Urinary bladder (tissue), 4 donors: ENCODE measurements at places on chromosomes 4 and X.

DNA sequence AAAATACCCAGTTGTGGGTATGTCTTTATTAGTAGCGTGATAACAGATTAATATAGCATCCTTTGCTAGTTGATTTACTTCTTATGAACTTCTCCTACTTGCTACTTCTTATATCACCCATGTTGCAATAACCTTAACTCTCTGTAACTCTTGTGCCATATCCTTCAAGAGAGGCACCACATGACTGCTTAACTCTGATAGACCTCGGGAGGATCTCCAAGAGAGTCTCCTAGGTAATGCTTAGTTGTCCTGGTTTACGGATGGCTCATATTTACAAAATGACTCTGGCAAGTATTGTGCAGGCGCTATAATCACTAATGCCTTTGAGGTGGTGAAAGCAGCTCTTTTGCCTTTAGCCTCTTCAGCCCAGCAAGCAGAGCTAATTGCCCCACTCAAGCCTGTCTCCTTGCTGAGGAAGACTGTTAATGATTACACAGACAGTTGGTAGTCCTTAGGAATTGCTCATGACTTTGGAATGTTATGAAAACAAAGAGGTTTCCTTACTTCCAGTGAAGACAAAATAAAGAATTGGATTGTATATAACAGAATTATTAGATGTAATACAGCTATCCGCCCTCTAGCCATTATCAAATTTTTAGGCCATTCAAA, 1305.8 kb downstream of the PCDH7 start:
- DNase-seq = no peak

DNA sequence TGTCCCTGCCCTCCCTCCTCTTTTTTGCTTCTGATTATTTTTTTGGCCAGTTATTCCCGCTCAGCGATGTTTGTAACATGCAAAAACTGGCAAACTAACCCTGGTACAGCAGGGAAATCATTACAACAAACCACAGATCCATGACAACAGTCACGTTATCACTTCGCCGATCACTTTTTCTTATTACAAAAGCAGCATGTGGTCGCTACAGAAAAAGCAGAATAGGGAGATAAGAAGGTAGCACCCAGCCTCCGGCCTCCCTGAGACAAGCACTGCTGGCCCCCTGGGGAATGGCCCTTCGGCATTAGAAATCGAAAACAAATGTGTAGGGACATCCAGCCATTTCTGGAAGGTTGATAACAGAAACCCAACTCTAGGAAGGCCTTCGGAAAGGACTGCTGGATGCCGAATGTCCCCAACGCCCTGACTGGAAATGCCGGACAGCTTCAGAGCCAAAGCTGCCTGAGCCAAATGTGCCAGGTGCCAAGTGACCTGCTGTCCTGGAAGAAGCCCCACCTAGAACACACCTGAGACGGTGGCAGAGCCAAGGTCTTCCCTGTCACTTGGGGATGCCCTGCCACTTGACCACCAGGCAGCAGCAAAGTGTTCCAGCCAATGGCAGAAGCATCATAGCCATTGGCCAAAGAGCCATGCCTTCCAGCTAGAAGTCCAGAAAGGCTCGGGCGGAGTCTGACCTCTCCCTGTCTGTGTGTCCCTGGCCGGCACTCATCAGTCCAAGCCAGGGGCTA, 2.9 kb downstream of the IDH3G start:
- DNase-seq = no peak

DNA sequence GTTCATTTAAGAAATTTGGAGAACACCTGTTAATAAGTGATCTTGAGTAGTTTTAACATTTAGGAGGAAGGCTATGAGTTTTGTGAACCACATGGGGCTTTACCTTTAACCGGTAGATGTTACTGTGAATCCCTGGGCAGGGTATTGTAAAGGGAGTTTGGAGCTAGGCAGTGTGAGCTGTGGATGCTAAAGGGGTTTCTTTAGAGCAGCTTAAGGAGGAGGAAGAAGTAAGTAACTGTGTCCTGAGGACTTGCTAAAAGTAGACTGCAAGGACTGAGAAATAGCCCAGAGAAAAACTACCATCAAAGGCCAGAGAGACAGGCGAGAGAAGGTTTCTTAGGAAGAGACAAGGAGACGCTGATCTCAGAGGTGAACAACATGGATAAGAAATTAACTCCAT, 5.6 kb downstream of the RHOH start:
- no peak for DNase-seq

DNA sequence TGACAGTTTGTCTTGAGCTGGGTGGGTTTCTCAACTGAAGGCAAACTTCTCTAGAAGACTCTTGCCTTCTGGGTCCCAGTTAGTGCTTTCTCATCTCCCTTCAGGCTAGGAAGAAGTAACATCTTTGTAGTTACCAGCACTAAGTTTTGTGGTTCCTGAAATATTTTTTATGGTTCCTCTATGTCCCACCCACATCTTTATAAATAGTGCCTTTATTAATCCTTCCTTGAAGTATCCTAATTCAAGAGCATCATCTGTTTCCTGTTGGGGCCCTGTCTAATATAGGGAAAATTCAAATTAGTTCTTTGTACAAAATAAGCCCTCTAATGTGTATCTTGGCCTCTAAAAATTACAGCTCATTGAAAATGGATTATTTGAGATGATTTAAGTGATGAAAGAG, 147.4 kb upstream of the MAOA start:
- DNase-seq = no peak

DNA sequence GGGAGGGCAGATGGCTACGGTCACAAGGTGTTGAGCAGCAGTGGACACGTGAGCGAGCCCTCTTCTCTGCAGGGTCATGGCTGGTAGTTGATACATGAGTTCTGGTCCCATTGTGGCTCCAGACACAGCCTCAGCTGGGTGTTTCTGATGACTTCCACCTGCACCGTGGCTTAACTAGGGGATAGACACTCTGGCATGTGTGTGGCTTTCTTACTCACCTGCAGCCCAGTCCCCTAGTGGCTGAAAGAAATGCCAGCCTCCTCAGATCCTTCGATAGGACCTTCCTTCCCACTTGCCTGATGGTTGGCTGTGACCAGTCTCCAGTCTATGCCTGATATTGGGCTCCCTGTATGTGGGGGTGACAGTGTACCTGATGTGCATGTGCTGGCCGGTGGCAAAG, 5.0 kb downstream of the GPR78 start:
- no peak for DNase-seq
